ENCODE measurements at places on chromosomes 3 and 15.

- peak; percentile 45 for DNase-seq
Observed at GRCh38 chr3:131526801-131527347, 24.1 kb upstream of the MRPL3 start.

GRCh38 chr3:29067007-29067406, 213.9 kb upstream of the RBMS3 start:
- no peak for DNase-seq

DNA sequence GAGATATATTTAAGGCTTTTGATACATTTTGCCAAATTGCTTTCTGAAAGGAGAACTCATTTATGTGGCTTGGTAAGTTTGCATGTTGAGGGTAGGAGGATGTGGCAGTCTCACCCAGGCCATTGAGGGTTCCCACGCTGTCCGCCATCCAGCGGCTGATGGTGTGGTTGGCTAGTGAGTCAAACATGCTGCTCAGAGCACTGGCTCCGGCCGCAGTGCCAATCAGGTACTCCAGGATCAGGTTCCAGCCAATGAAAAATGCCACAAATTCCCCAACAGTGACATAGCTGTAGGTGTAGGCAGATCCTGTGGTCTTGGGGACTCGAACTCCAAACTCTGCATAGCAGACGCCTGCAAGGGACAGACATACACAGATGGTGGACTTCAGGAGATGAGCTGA, 82.3 kb downstream of the CLDN11 start:
- DNase-seq = no peak

- DNase-seq = no peak
Observed at GRCh38 chr3:48553361-48553760, 3.2 kb downstream of the PFKFB4 start.

DNA sequence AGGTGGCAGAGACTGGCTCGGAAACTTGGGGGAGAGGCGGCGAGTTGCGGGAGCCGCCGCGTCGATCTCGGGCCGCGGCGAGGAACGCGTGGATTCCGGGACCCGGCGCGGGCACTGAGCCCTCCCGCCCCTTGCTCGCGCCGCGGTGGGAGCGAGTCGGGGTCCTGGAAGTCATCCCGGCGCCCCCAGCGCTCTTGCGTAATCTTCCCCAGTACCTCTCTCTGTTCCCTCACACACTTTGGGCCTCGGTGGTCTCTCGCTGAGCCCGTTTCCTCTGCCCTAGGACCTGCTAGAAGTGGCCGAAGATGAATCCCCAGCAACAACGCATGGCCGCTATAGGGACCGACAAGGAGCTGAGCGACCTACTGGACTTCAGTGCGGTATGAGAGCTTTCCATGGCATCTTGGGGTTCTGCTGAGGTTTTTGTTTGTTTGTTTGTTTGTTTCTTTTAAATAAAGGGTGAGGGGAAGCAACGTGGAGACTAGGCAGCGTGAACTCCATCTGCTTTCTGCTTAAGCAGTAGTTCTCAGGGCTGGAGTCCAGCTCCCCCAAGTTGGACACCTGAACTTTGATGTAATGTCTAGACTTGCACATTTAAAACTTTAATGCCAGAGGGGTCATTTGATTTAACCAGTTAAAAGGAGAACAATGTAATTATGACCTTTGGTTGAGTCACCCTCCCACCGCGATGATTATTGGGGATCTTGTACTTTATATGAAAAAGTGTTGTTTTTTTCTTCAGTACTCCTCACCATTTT, 1.3 kb downstream of the TCF12 start:
- DNase-seq = peak; percentile 33

DNA sequence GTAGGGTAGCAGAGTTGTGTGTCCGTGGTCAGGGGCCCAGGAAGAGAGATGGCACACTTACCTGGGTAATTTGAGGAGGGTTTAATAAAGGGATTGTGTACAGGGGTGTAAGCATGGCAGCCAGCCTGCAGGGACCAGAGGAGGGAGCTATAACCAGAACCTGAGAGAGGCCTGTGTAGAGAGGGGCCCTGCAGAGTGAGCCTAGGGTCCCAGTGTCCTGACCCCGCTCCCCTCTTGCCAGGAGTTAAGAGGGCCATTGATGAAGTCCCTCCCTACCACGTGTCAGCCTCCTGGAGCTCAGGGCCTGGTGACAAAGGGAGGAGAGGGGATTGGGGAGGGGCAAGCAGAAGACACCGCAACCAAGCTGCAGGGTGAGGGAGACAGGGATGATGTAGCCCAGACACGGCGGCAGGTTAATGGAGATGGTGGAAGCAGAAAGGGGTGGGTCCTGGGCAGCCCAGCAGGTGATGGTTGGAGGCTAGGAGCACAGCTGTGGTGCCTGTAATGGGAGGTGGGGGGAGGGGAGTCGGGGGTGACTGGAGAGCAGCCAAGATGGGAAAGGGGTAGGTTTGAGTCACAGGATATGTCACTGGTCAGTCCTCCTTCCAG, 165.4 kb upstream of the TOPAZ1 start:
- no peak for DNase-seq

DNA sequence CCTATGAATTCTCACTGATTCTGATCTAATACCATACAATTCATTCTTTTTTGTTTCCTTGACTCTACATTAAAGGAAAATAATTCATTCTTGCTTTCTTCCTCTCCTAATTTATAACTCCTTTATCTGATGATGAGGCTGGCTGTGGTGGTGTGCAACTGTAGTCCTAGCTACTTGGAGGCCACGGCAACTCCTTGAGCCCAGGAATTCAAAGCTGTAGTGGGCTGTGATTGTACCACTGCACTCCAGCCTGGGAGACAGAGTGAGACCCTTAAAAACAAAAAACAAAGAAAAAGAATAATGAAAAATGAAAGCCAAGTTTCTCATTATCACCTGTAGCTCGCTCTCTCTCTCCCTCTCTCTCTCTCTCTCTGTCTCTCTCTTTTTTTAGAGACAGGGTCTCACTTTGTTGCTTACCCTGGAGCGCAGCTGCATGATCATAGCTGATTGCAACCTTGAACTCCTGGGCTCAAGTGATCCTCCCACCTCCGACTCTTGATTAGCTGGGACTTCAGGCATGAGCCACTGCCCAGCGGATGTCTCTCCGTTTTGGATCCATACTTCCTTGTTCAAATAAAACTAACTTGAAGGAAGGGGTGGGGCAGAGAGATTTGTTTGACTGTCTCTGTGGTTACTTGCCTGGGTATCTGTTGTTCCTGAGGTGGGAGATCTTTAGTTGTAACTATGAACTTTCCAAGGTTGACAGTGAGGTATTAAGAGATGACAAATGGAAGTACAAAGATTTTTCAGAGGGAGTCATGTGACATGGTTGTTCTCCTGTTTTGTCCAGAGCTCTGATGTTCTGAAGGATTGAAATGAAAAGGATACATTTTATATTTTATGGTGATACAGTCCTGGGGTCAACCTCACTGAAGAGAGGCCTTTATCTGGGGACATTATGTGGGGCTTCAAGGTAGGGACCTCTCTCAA, 46.9 kb downstream of the STARD9 start:
- DNase-seq = no peak

DNA sequence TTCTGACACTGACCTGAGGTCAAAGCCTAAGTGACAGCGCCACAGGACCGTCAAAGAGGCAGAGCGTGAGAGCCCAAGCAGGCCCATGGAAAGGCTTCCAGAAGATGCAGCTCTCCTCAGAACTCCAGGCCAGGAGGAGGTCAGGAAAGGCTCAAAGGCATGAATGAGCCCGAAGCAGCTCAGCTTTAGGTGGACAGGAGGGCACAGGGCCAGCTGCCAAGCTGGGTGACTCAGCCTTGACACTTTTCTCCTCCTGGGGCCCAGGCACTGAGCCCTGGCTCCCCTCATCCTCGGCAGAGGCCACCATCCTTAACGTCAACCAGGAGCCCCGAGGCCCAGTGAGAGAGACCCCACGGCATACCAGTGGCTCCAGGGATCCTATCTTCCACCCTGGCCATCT, 62.9 kb downstream of the ADCY5 start:
- no peak for DNase-seq

GRCh38 chr3:59675495-59675894, 625.7 kb upstream of the CFAP20DC start:
- no peak for DNase-seq

- no peak for DNase-seq
Observed at GRCh38 chr3:20742903-20743552, 557.0 kb upstream of the SGO1 start.

DNA sequence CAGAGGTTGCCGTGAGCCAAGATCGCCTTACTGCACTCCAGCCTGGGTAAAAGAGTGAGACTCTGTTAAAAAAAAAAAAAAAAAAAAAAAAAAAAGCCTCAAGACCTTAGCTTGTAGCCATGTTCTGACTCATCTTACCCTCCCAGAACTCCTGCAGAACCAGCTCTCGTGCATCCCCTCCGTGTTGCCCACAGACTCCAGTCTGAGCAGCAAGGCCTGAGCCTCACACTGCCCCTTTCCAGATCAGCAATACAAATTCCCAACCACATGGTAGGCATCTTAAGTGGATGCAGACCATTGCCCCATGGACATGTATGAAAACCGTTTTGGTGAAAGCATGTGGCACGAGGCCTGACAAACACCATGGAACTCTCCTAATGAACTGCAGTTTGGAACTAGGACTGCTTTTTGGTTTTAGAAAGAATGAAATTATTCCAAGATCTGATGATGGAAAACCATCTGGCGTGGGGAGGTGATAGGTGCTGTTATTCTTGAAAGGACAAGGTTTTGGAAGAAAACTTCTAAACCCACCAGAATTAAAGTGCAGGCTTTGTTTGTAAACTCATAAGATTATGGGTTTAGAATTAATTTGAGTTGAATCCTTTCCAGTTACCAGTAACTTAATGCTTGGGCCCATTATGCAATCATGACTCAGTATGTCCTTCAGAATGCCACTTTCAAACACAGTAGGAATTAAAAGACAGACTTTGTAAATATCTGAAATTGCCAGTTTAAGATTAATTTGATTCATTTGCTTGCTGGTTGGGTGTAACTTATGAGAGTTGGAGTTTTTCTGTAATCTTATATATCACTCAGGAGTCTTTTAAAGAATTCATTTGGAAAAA, 163.7 kb upstream of the LRTM1 start:
- DNase-seq = no peak

DNA sequence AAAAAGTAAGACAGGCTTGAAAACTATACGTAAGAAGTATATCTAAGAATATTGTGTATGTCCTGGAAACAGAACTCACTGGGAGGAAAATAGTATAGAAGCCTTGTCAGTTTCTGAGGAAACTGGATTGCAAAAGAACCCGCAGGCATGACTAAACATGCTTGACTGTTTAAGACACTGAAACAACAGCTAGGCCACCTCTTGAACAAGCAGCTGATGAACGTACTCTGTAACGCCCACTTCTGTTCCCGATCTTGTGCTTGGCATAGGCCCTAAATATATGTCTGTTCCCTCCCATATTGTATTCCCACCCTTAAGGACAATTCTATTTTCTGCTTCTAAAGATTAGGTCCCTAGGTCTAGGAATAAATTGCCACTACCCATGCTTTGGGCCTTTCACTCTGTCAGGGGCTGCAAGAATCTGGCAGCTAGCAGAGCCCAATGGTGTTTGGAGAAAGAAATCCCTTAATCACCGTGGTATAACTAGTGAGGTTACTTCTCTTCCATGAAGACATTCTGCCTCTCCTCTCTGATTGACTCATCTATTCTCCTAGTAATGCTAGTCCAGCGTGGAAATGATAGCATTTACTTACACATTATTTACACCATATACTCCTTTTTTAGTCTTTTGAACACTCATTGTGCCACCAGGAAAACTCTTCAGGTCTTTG, 46.2 kb downstream of the CD200 start:
- DNase-seq = peak; percentile 29

DNA sequence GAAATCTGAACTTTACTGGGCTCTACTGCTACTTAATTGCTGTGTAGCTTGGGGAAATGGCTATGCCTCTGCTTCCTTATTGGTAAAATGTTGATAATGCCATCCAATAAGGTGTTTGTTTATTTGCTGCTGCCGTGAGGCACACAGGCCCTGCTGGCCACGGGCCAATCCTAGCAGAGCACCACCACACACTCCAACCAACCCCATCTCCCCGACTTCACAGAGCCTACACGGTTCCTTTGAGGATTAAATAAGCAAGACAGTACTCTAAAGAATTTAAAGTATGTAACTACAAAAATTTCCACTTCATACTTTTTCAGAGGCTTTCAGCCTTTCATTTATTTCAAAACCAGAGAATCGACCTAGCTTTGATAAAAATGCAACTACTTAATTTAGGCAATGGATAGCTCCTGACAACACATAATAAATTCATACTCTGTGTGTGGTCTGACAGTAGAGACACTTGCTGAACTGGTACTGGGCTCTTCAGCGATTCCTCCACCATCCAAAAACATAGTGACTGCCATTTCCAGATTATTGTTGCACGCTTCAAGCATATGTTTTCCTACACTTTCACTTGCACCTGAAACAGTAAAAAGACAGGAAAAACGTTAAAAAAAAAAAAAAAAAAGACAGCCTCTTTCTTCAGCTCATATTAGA, 25.3 kb downstream of the UBXN7 start:
- no peak for DNase-seq

- DNase-seq = no peak
Observed at GRCh38 chr15:60652870-60653269, 173.9 kb upstream of the ICE2 start.

- no peak for DNase-seq
Observed at GRCh38 chr15:62491642-62492041, 326.6 kb upstream of the C2CD4B start.

GRCh38 chr15:32688151-32688639, 29.6 kb upstream of the GREM1 start:
- DNase-seq = no peak

DNA sequence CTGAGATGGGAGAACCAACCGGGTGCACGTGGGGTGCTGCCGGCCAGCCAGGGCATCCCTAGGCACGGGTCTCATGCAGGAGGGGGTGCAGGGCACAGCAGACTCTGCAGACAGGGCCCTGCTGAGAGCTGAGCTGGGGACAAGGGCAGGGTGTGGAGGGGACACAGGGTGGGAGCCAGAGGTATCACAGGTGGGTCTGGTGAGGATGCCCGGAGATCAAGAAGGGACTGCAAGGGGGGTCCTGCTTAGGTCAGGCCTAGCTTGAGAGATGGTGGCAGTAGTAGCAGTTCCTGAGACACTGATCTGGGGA, 39.5 kb upstream of the PRR23E start:
- no peak for DNase-seq

DNA sequence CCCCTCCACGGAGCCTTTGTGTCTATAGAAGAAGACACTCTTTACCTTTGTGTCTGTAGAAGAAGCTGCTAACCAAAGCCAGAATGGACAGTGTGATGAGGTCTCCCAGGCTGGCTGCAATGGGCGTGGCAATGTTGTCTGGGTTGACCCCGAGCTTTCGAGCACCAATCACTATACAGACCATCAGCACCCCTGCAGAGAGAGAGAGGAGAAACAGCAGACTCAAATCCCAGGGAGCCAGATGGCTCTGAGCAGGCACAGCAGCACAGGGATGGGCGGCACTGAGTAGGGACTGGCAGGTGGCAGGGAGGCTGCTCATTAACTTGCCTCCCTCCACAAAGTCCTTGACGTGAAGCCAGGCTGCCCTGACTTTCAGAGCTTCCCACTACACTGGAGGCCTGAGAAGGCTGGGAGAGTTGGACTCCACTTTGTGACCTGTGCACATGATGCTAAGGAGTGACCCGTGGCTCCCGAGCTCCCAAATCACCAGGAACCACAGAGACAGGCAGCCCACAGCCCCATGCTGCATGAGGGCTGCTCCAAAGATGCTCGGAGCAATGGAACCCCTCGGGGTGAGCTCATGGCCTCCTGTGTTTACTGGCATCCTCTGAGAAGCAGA, 53.9 kb downstream of the ROPN1B start:
- DNase-seq = no peak

GRCh38 chr15:74045636-74046274, 36.6 kb downstream of the GOLGA6A start:
- DNase-seq = no peak

GRCh38 chr3:106018929-106019550, 150.2 kb upstream of the CBLB start:
- no peak for DNase-seq

- no peak for DNase-seq
Observed at GRCh38 chr3:24740326-24740725, 245.7 kb upstream of the THRB start.

Measured in activated CD4-positive, alpha-beta T cell treated with anti-CD3 and anti-CD28 coated beads for 48 hours (primary cell).